ENCODE measurements at places on chromosomes 11 and 22. TPM values are rescaled to one million over a fixed set of nuclear protein-coding genes. Genes with fewer than 3 reads are reported as not detected.

Gene BTBD18
- total RNA-seq = not detected

Gene CHRM1
- total RNA-seq = not detected

Gene OR5B21
- not detected for total RNA-seq

Gene IGSF22
- 0.74 TPM for total RNA-seq

Gene GLB1L3
- total RNA-seq = 16.5 TPM

Gene UBQLN3
- 1.1 TPM for total RNA-seq

- H3K27ac ChIP-seq = no peak overlapping the region
- DNase-seq = no peak
- no peak overlapping the region for H3K4me3 ChIP-seq
- H3K4me1 ChIP-seq = peaks cover 52% of the 10 kb centered on the region
- peaks cover 6% of the 10 kb centered on the region for H3K27me3 ChIP-seq
- H3K36me3 ChIP-seq = no peaks in the 10 kb centered on the region
These were observed 51.5 kb downstream of the RBFOX2 start for GRCh38 chr22:35977136-35977535.

- peaks cover 14% of the 10 kb centered on the region for H3K27me3 ChIP-seq
- peak overlapping the region; percentile 87 for H3K4me3 ChIP-seq
- H3K36me3 ChIP-seq = peaks cover 10% of the 10 kb centered on the region
- H3K27ac ChIP-seq = no peak overlapping the region
- DNase-seq = no peak
- peaks cover 32% of the 10 kb centered on the region for H3K4me1 ChIP-seq
These were observed 906 bp downstream of the ARSA start for GRCh38 chr22:50626850-50627641.

- no peak for DNase-seq
- H3K27me3 ChIP-seq = peaks cover 3% of the 10 kb centered on the region
- H3K4me1 ChIP-seq = no peaks in the 10 kb centered on the region
- no peaks in the 10 kb centered on the region for H3K36me3 ChIP-seq
- no peak overlapping the region for H3K27ac ChIP-seq
These were observed 81.1 kb downstream of the STIM1 start for GRCh38 chr11:3936517-3936916.

DNA sequence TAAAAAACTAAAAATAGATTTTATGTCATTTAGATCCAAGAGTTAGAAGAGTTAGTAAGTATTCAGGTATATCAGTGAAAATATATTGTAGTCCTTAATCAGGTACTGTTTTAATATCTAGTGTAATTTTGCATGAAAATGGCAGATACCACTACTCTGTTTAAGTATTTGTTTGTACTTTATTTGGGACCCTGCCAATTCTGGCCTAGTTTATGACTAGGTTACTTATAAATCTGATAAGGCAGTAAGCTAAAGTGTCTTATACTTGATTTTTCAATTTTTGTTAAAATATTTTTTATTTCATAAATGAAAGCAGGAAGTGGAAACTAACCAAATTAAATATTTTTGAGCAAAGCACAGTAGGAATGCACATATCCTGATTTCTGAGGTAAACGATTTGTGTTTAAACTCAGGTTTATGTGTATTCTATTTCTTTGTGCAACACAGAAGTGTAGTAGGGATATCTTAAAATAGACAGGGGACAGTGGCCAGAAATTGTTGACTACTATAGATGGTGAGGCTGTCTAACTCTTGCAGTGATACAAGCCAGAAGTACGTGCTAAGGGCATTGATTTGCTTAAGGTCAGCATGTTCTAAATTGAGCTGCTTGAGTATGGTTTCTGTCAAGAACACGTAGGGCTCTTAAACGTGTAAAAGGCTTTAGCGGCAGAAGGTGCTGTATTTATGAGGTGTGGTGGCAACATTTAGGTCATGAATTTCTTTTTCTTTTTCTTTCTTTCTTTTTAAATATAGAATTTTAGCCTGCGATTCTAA lies 34.0 kb downstream of the HIPK3 start:
- H3K4me3 ChIP-seq = no peak overlapping the region
- no peak for DNase-seq
- no peak overlapping the region for H3K27ac ChIP-seq
- H3K27me3 ChIP-seq = peaks cover 2% of the 10 kb centered on the region
- no peaks in the 10 kb centered on the region for H3K4me1 ChIP-seq
- peaks cover 12% of the 10 kb centered on the region for H3K36me3 ChIP-seq

- H3K27ac ChIP-seq = no peak overlapping the region
- H3K27me3 ChIP-seq = peaks cover 4% of the 10 kb centered on the region
- peaks cover 10% of the 10 kb centered on the region for H3K4me1 ChIP-seq
These were observed 54.7 kb upstream of the PRDM11 start for GRCh38 chr11:45091563-45092403.

DNA sequence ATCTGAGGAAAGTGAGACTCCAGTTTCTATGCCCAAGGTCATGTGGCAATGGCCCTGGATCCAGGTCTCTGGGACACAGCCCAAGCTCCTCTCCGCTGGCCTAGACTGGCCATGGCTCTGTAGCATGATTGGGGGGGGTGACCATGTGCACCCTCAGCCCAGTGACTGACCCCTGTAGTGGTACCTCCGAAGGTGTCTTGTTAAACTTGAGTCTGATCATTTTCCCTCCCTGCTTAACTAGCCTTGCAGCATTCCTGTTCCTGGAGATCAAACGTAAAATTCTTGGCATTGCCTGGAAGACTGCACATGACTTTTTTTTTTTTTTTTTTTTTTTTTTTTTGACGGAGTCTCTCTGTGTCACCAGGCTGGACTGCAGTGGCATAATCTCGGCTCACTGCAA lies 1116.0 kb downstream of the TBC1D22A start:
- H3K4me1 ChIP-seq = no peaks in the 10 kb centered on the region
- no peak overlapping the region for H3K4me3 ChIP-seq
- DNase-seq = no peak
- H3K36me3 ChIP-seq = peaks cover 6% of the 10 kb centered on the region

DNA sequence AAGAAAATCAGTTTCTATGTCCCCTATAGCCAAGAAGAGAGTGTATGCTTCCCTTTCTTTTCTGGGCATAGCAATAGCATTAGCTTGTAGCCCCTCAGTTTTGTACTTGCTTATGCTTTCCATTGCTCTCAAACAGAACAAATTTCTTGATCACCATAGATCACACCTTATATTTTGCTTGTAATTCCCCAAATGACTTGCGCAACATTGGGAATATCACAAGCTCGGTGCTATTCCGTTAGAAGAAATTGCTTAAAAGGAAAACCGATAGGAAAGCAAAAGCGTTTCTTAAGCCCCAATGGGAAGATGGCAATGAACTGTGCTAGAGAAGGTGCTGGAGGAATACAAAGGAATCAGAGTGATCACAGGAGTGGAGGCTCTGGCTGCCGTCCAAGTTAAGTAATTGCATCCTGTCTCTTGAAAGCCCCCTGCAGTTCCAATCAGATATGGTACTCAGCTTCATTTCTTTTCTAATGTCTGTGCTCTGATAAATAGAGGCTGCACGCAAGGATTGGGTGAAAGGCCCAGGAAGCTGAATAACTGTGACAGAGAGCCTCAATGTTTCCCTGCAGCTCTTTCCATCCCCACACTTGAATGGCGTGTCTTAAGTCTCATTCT lies 182.1 kb upstream of the KIRREL3 start:
- no peak for DNase-seq
- H3K36me3 ChIP-seq = no peaks in the 10 kb centered on the region
- H3K27ac ChIP-seq = no peak overlapping the region
- no peak overlapping the region for H3K4me3 ChIP-seq

DNA sequence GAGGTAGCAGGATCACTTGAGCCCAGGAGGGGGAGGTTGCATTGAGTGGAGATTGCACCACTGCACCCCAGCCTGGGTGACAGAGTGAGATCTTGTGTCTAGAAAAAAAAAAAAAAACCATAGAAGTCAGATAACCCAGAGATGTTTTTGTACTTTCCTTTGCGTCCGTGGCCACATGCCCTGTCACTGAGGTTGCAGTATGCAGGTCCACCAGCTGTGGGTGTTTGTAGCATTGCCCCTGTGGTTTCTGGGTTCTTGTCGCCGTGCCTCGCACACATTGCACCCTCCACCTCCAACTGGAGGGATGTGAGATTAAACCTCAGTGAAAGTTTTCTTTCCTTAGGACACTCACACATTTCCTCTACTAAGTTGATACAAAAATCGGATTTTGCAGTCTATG lies 70.3 kb downstream of the TNRC6B start:
- no peak overlapping the region for H3K27ac ChIP-seq
- DNase-seq = no peak
- H3K27me3 ChIP-seq = no peaks in the 10 kb centered on the region

- H3K4me1 ChIP-seq = no peaks in the 10 kb centered on the region
- no peak for DNase-seq
- no peak overlapping the region for H3K4me3 ChIP-seq
- no peaks in the 10 kb centered on the region for H3K36me3 ChIP-seq
- H3K27me3 ChIP-seq = no peaks in the 10 kb centered on the region
- no peak overlapping the region for H3K27ac ChIP-seq
These were observed 37.1 kb downstream of the SVIP start for GRCh38 chr11:22792497-22792896.

Data from endothelial cell (in vitro differentiated cells).